Amniotic epithelial cell (primary cell): ENCODE measurements at places on chromosomes 2 and 18.
A peak's percentile ranks its signal among the peaks of the same experiment; 100 is the strongest.

GRCh38 chr2:69299772-69300516, 87.1 kb downstream of the GFPT1 start:
- DNase-seq: no peak

- DNase-seq: peak; percentile 83
Observed at GRCh38 chr18:36095936-36096519, 28.7 kb upstream of the RPRD1A start.

GRCh38 chr2:23618265-23618664, 233.3 kb downstream of the KLHL29 start:
- no peak for DNase-seq

- DNase-seq: no peak
Observed at GRCh38 chr2:95669441-95669991, 77.7 kb downstream of the TRIM43 start.

- no peak for DNase-seq
Observed at GRCh38 chr2:57408587-57408986, 638.0 kb upstream of the VRK2 start.

DNA sequence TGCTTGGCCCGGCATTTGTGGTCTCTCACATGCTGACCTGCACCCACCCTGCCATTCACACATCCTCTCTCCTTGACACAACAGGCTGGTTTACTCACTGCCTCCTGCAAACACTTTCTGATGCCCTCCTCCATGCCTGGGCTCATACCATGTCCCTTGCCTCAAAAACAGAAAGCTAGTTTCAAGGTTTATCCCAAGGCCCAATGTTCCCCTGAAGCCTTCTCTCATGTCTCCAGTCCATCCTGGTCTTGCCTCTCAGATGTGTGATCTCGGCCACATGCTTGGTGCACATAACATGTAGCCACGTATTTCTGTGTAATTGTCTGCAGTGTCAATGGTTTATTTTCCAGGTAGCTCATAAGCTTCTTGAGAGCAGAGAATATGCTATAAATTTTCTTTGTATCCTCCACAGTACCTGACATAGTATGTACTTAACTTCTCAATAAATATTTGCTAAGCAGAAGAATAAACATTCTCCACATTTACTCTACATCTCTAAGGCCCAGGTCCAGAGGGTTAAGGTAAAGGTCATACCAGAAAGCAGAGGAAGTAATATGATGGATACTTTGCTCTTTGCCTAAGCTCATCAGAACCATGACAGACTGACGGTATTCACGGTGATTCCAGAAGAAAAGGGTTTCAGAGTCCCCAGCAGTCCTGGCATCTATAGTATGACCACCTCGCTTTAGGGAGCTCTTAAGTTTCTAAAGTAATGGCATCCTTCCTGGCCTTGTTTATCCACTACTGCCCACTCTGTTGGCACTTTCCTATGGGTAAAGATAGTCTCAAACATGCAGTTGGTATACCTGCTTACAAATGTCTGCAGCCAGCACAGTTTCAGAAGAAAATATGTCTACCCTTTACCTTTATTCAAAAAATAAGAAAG, 163.4 kb upstream of the ZFP36L2 start:
- DNase-seq: no peak

DNA sequence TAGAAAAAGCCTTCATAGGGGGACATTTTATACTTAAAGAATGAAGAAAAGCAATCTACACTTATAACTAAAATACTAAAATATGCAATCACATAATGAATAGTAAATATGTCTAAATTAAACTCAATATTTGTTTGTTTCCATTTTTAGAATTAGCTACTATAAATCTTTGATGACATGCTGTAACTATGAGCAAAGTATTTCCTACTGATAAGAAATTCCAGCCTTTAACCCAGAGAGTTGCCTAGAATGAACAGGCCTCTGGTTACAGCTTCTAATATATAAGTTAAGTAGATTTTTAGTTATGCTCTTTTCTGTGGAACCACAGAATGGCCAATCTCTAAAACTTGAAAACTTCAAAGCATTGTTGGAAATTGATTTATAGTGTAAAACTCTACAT, 1465.6 kb upstream of the ZEB2 start:
- peak; percentile 51 for DNase-seq

GRCh38 chr2:189836644-189837043, 52.4 kb downstream of the PMS1 start:
- peak; percentile 68 for DNase-seq

GRCh38 chr2:197514754-197515153, 1.1 kb upstream of the MOB4 start:
- no peak for DNase-seq

DNA sequence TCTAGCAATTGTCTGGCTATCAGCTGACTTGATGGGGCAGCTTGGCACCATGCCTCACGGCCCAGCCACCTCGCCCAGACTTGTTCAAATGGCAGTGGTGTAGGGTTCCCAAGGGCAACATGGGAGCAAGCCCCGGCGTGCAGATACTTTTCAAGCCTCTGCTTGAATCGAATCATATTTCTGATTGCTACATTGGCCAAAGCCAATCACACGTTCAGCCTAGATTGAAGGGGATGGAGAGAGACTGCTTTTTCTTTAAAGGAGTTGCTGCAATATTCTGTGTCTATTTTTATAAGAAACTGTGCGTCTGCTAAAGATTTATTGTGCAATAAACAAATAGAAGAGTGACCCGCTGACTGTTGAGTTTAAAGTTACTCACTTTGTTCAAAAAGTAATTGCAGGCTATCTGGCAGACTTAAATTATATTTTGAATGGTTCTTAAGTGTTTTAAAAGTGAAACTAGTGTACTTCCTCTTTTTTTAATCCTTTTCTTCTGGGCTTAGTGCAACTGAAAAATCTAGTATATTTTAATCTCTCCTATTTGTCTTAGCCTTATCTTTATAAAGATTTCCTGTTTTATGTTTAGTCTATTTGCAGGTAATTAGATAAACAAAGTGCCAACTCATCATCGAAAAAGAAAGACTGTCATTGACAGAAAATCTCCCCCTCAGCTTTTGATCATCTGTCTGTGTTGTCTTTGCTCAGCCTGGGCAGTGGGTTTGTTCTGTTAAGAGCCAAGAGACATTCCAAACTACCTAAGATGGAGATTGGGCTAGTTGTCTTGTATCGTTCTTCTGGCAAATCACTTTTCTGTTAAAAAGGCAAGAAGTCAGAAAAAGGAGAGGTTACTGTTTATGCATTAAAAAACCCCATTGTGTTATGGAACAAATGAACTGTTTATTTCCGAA, 156.1 kb downstream of the TPGS2 start:
- peak; percentile 69 for DNase-seq

GRCh38 chr18:43034683-43035500, 80.6 kb downstream of the RIT2 start:
- no peak for DNase-seq
